HTR-8/SVneo (cell line): ENCODE measurements at places on chromosomes 4 and X.

- DNase-seq: no peak
Measured at GRCh38 chrX:108573136-108573535, 133.5 kb downstream of the COL4A5 start.

GRCh38 chrX:42466332-42467046, 311.5 kb downstream of the PPP1R2C start:
- no peak for DNase-seq

- DNase-seq: no peak
Measured at GRCh38 chr4:117704721-117705120, 329.6 kb upstream of the NDST3 start.

DNA sequence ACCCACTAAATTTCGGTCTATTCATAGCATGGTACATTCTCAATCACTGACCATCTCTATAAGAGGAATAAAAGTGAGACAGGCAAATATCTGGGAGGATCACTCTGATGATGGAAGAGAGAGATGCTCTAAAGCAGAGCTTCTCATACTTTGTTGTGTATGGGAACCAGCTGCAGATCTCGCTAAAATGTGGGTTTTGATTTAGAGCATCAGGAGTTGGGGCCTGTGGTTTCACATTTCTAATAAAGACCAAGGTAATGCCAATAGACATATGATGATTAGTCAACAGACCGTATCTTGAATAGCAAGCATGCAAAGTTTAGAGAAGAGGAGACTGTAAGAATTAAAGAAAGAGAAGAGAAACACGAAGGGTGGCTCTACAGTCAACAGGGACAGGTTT, 107.4 kb upstream of the FTHL17 start:
- no peak for DNase-seq

- peak; percentile 2 for DNase-seq
Measured at GRCh38 chr4:113539408-113539807, 222.1 kb downstream of the CAMK2D start.

- DNase-seq: no peak
Measured at GRCh38 chr4:113553082-113553481, 208.5 kb downstream of the CAMK2D start.

DNA sequence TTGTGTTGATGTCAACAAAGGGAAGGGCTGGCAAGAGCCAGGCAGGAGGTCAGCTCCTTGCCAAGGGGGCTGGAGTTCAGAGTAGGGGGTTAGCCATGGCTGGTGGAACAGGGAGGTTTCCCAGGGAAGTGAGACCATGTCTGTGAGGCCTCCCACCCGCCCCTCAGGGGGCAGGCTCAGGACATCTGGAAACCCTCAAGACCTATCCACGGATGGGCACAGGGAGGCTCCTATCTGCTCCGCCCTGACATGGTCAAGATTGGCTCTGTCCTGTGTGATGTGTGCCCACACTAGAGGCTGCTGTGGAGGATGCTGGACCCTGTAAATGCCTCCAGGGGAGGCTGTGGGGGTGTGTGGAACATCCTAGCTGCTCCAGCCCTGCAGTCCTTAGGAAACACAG, 8.0 kb upstream of the TMEM185A start:
- DNase-seq: no peak

- no peak for DNase-seq
Measured at GRCh38 chr4:86416081-86416480, 56.2 kb upstream of the MAPK10 start.

GRCh38 chr4:1756079-1756478, 34.8 kb downstream of the TACC3 start:
- DNase-seq: no peak

GRCh38 chr4:63620271-63620670, 789.0 kb downstream of the TECRL start:
- no peak for DNase-seq

DNA sequence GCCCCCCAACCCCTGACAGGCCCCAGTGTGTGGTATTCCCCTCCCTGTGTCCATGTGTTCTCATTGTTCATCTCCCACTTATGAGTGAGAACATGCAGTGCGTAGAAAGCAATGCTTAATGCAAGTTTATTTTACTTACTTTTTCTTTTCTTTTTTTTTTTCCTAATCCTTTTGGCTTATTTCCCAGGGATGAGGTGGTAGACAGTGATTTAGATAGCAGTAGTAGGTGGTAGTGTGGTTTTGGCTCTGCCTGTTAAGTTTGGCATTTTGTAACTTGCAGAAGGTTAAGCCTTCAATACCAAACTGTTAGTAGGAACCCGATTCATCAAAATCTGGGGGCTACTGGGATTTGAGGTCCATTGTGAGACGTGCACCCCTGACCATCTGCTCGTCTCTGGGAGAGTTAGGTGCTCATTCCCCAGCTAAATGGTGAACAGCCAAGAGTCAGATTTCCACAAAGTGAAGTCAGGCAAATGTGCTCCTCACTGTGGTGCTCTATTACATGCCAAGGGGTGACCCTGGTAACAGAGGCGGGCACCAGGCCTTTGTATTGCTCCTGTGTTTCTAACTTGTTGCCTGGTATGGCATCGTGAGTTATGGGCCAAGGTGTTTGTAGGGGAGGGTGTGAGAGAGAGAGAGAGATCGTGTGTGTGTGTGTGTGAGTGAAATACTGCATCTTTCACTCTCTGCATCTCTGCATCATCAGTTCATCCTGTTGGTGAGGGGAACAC, 70.3 kb downstream of the PHOX2B start:
- no peak for DNase-seq

GRCh38 chr4:129345609-129346008, 249.7 kb downstream of the C4orf33 start:
- no peak for DNase-seq

DNA sequence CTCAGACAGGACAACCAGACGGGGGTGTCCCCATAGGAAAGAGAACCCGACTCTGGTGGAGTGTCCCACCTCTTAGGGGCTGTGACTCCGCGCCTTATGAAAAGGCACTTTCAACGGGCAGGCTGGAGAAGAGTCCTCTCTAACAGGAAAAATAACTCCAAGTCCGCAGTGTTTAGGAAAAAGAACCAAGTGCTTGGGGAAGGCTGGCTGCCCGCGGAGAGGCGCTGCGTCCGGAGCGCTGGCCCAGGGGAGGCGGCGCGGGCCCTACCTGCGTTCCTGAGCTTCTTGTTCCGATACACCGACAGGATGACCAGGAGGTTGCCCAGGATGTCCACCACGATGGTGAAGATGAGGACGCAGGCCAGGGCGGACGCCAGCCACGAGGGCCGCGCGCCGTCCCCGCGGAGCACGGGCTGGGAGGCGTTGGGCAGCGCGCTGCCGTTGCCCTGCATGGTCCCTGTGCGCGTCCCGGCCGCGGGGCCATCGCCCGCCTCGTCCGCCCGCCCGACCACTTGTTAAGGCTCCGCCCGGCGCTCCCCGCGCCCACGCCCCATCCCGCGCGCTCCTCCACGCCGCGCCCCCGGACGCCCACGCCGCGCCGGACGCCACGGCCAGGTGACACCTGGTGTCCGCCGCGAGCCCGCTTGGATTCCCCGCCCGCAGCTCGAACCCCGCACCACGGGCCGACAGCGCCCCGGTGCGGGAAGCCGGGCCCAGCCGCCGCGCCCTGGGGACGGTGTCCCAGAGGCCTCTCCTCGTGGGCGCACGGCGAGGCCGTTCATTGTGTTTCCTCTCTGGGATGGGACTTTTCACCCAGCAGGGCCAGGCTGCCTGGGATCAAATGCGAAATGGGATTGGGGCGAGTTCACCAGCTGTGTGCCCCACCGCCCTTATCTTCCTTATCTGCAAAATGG, at the start of gene MTNR1A:
Gene MTNR1A (minus strand): TSS at position 654 of the 914 bp plus-strand sequence. CDS start 202 bp downstream, at position 452.
- DNase-seq: no peak

DNA sequence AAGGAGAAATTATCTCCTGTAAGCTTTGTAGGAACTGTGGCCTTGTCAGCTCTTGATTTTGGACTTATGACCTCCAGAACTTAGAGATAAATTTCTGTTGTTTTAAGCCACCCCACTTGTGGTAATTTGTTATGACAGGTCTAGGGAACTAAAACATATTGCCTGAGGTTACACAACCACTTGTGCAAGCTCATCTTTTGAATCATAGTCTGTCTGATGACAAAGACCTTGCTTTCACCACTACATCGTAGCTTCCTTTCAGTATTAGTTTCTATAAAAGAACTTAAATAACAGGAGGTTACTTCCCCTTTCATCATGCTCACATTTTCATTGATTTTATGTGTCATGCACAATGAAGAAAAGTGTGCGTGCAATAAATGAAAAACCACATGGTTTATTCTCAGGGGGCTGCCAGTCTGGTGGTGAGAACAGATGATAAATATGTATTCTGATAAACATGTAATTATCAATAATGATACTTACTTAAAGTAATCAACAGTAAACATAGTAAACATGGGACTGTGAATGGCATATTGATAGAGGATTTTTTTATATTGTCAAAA, 690.0 kb upstream of the HS3ST1 start:
- no peak for DNase-seq

DNA sequence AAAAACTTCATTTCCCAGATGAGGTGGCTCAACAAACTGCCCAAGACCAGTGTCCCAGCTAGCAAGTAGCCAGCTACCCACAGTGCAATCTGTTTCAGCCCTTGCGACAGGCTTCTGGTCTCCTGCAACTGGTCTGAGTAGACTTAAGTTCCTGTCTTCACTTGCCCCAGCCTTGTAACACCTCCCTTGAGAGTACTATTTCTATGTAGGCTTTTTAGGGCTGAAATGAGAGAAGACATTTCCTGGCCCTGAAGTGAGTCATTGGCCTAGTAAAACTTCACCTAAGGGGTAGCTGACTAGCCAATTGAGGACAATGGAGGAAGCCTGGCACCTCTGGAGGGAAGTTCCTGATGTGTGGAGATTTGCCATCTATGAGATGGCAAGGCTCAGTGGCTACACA, 80.1 kb upstream of the STIM2 start:
- no peak for DNase-seq
